Uterus (tissue), 4 donors: ENCODE measurements at places on chromosomes 12 and 14. TPM values are rescaled to one million over a fixed set of nuclear protein-coding genes. Genes with fewer than 3 reads are reported as not detected.

- DNase-seq: no peak
Measured at GRCh38 chr12:52861511-52861910, 12.7 kb upstream of the KRT78 start.

GRCh38 chr12:31872831-31873604 is 86.2 kb upstream of the RESF1 start:
- DNase-seq: no peak

GRCh38 chr14:80239631-80240030 is 28.3 kb upstream of the DIO2 start:
- DNase-seq: no peak

DNA sequence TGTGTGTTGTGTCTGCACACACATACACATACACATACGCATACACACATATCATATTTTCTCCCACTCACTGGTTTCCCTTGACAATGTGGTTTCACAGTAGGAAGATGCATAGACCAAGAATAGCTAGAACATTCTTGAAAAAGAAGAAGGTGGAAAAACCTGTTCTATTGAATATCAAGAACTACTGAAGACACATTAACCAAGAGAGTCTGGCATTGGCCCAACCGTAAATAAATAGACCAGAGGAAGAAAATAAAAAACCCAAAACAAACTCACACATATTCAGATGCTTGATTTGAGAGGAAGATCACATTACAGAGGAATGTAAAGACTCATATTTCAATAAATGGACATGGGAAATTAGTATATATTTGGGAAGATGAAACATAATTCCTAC is 311.3 kb downstream of the FOXG1 start:
- no peak for DNase-seq

GRCh38 chr14:68564191-68564825 is 228.6 kb downstream of the ZFP36L1 start:
- no peak for DNase-seq

DNA sequence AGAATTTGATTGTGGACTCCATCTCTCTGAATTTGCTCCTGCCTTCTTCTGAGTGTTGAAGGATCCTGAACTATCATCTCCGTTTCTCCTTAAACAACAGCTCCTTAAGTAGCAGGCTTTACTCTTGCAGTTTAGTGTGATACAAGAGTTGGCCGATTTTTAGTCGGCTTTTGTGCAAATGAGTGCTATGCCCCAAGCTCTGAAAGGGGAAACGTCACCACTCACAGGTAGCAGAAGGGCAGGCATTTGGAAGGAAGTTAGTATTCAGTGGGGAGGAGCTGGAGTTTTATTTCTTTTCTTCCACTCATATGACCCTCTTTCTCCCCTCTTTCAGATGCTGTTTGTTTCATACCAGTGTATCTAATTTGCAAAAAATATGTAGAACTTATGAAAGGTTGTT is 36.5 kb upstream of the LRRC10 start:
- no peak for DNase-seq

GRCh38 chr12:32546272-32546671 is 132.8 kb upstream of the DNM1L start:
- DNase-seq: no peak

DNA sequence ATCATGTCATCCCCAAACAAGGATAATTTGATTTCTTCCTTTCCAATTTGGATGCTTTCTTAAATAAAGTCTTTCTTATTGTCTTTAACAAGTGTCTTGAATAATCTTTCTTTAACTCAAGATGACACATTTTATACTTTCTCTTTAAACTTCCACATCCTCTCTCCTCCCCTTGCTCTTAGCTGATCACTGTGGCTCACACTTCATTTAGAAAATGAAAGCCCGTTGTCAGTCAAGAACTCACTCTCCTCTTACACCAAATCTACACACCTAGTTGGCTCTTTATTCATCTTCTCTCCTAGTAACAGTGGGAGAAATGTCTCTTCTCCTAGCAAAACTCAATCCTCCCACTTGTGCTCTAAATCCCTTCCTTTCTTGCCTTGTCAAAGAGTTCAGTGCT is 10.4 kb upstream of the RMST start:
- no peak for DNase-seq

GRCh38 chr12:92706594-92706993 is 3.8 kb downstream of the PLEKHG7 start:
- DNase-seq: no peak

- no peak for DNase-seq
Measured at GRCh38 chr12:133225527-133225926, 10.2 kb downstream of the ANHX start.

- no peak for DNase-seq
Measured at GRCh38 chr14:80784820-80785219, 156.7 kb downstream of the CEP128 start.

- DNase-seq: no peak
Measured at GRCh38 chr12:115404761-115405470, 720.9 kb upstream of the TBX3 start.

GRCh38 chr12:115001571-115002180 is 317.7 kb upstream of the TBX3 start:
- no peak for DNase-seq

GRCh38 chr14:47389535-47389934 is 285.9 kb downstream of the MDGA2 start:
- no peak for DNase-seq

- no peak for DNase-seq
Measured at GRCh38 chr14:36874396-36875138, 212.9 kb downstream of the PAX9 start.

GRCh38 chr14:33794791-33795305 is 156.0 kb downstream of the EGLN3 start:
- DNase-seq: no peak

- no peak for DNase-seq
Measured at GRCh38 chr14:48563489-48563888, 888.1 kb upstream of the MDGA2 start.

DNA sequence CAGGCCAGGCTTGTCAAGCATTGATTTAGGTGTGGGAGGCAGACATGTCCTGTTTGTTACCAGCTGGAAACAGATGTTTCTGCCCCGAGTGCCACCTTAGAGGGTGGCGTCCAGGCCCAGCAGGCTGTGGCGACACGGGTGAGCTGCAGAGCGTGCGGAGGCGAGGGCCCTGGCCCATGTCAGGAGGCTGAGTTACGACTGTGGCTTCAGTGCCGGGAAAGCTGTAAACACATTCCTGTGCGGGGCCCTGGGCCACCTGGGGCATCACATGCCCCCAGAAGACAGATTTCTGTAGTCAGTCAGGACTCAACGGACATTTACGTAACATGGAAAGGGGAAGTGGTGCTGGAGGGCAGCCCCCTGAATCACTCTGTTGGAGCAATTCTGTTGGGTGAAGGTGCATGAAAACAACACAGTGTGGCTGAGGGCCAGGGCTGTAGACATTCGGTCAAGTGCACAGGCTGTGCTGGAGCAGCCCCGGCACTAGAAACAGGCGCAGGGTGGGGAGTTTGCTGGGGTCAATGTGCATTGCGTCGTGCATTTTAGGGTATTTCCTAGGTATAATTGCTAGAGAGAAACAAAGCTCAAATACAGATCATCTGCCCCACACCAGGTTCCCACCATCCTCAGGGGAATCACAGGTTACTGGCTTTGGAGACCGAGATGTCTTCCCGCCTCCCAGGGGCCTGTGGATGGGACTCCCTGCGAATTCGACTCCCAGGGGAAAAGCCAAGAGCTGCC is 291.8 kb downstream of the TMEM121 start:
- no peak for DNase-seq

- peak; percentile 30 for DNase-seq
Measured at GRCh38 chr12:72272091-72272661, at the start of gene TRHDE. Gene TRHDE, plus strand, starts transcription at chr12:72272370. Its CDS starts 274 bp downstream, at chr12:72272644.

- no peak for DNase-seq
Measured at GRCh38 chr14:57009585-57010515, 199.6 kb upstream of the OTX2 start.

- DNase-seq: no peak
Measured at GRCh38 chr12:124498275-124499189, 68.9 kb downstream of the NCOR2 start.

Gene CFAP54
- 7.1 TPM for total RNA-seq

Gene KRT79
- not detected for total RNA-seq

Gene PRH2
- total RNA-seq: not detected

Gene STAC3
- total RNA-seq: not detected

Gene LRRC9
- 2.1 TPM for total RNA-seq
